ENCODE measurements at places on chromosomes 3 and 15.

DNA sequence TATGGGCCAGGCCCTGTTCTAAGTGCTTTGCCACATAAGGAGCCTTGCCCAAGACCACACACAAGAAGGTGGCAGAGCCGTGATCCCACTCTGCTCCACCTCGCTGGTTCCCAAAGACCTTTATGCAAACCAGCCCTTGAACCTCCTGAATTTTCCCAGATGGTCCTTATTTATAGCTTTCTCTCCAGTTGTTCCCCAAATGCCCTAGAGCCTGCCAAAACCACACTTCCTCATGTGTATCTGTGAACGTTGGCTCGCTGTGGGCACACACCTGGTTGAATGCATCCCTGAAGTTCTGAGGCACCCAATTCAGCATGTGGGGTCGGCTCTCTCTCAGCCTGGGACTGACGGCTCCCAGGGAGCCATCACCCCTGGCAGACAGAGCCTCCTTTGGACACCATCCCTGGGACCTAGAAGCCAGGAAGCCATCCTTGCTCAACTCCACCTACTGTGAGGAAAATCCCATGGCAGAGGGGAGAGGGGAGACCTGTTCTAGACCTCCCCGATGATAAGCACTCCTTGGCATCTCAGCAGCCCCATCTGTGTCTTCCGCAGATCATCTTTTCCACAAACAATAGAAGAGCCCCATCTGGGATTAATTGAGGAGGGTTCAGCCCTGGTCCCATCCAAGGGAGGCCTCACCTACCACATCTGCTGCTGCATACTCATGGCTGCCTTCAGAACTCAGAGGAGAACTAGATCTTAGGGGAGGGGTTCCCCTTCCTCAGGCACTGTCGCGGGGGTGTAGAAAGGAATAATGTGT, 42.3 kb upstream of the LIMD1 start:
- no peak for DNase-seq

GRCh38 chr3:143786219-143787191, 61.8 kb downstream of the SLC9A9 start:
- DNase-seq: no peak

- no peak for DNase-seq
Measured at GRCh38 chr3:64617610-64618009, 70.2 kb downstream of the ADAMTS9 start.

GRCh38 chr3:47849699-47850563, 47.0 kb downstream of the DHX30 start:
- DNase-seq: no peak

DNA sequence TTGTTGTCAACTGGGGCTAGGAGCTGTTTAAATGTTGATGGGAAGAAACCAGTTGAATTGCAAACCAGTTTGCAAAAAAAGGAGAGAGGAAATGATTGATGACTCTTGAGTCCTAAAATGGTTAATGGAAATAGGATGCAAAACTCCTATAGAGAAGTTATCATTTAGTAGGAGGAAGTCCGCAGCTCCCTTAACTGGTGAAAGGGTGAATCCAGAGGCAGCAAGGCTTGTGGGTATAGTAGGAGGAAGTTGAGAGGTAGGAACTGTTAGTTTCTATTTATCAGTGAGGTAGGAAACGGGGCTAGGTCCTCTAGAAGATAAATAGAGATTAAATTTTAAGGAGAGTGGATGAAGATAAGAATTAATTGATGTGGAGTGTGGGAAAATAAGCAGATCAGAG, 15.4 kb downstream of the IREB2 start:
- no peak for DNase-seq

GRCh38 chr15:60710656-60711055, 231.7 kb upstream of the ICE2 start:
- DNase-seq: no peak

DNA sequence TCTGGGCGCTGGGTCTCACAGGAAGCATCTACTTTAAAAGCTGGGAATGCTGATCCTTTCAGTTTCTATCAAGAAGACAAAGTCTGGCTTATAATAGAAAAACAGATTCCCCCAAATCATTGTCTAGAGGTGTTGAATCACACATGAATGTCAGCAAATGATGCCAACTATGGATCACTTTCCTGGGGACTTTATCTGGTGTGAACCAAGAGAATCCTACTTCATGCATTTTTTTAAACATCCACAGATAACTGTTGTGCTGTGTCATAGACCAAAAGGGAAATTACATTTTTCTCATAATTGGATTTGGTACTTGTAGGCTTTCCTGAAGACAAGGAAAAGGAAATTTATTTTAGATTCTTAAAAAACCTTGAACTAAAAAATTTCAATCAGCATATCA, 132.7 kb downstream of the CD47 start:
- DNase-seq: no peak

GRCh38 chr3:29612536-29612935, 331.7 kb downstream of the RBMS3 start:
- DNase-seq: no peak

GRCh38 chr3:182618981-182619591, 174.2 kb upstream of the ATP11B start:
- DNase-seq: no peak

DNA sequence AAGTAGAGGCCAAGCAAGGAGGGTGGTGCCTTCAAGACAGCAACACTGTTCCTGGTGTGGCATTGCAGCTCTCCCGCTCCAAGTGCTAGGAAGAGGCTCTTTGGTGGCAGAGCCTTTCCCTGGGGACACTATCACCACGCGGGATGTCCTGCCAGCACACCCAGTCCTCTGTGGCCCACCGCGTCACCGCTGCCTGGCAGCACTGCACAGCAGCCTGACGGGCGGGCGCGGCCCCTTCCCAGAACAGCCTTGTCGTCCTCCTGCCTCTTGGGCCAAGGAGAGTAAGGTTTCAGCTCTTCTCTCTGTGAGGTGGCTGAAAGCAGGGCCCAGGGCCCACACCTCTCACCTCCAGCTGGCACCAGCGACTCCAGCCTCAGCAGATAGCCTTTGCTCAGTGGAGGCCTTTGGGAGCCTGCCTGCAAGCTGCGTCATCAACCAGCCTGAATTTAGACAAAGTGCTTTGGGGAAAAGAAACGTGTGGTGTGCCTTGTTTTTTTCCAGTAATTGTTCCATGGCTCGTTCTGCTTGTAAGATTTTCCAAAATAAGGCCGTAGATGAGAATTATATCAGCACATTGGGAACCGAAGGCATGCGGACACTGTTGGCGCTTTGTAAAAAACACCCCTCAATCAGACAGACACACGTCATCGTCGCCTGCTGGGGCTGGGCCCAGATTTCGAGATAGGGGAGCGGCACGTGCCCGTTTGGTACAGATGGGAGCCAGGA, 65.0 kb downstream of the AAGAB start:
- DNase-seq: no peak

- DNase-seq: no peak
Measured at GRCh38 chr3:168330983-168331382, 235.3 kb upstream of the GOLIM4 start.

GRCh38 chr15:63135804-63136203, 14.1 kb downstream of the LACTB start:
- DNase-seq: no peak

GRCh38 chr3:53712817-53713388, 133.3 kb downstream of the CHDH start:
- no peak for DNase-seq

DNA sequence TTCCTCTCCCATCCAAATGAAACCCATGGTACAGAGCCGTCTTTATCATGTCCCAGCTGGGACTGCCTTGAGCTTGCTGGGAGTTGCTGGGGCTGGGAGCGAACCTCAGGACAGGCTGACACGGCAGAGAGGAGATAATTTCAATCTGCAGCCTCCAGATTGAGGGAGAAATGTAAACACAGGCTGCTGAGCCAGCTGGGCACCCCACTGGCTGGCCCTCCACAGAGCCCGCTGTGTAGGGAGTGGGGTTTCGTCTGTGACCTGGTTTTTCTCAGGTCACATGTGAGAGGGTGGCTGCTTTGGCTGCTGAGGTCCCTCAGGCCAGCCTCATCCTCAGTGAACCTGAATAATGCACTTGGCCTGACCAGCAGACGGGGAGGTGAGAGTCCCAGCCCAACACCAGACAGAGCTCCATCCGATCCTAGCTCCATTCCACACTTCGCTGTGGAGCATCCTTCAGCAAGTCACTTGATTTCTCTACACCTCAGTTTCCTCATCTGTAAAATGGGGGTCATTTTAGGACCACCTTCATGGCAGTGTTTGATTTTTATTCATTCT, 121.6 kb upstream of the MRPS22 start:
- DNase-seq: no peak

GRCh38 chr3:151600783-151601182, 132.9 kb upstream of the AADACL2 start:
- DNase-seq: no peak

DNA sequence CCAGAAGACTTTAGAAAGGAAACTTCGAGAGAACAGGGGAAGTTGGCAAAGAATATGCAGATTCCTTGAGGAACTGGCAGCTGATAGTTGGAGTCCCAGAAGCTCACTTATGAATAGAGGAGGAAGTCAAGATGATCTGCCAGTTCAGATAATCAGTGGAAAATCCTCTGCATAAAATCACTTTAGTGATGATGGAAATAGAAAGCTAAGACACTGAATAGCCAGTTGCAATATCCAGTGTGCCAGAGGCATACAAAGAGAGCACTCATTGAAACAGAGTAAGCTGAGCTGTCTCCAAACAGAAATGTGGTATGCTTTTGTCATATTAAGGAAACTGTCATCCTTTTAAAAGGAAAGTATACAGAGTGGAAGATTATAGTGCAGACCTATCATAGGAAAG, 1207.6 kb downstream of the OTOL1 start:
- no peak for DNase-seq

DNA sequence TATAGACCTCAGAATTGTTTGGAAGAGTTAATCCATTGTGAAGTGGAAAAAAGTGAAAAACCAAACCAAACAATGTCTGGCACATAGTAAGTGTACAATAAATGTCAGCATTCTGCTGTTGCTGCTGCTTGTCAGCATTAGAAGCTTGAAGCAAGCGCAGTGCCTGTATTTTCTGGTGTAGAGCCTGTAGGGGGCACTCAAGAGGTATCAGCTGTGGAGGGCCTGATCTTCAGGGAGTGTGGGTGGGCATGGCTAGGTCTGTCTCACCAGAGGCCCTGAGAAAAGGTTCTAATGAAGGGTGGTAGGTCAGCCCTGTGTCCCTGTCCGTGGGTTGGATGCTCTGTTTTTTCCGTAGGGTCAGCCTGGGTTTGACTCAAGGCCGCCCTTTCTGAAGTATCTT, 3.6 kb downstream of the ADAMTSL3 start:
- DNase-seq: no peak

- no peak for DNase-seq
Measured at GRCh38 chr15:48560321-48561051, 85.0 kb downstream of the FBN1 start.

GRCh38 chr3:130933801-130934345, 40.0 kb downstream of the ATP2C1 start:
- no peak for DNase-seq

DNA sequence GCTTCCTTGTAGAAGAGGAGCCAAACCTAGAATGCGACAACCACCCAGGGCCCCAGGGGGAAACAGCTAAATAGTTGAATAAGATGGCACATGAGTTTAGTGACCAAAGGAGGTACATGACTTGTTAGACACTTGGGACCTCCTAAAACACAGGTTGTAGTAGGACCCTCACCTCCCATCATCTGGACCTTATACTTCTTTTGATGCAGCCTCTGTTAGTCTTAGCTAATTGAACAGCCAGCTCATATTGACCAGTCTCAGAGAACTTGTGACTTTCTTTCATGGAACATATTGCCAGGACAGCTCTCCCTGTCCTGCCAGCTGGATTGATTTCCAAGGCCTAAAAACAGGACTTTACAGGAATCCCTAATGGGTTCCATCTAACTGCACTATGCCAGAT, 45.0 kb downstream of the SPSB4 start:
- no peak for DNase-seq

- no peak for DNase-seq
Measured at GRCh38 chr15:23420806-23421575, 26.1 kb downstream of the GOLGA6L2 start.

DNA sequence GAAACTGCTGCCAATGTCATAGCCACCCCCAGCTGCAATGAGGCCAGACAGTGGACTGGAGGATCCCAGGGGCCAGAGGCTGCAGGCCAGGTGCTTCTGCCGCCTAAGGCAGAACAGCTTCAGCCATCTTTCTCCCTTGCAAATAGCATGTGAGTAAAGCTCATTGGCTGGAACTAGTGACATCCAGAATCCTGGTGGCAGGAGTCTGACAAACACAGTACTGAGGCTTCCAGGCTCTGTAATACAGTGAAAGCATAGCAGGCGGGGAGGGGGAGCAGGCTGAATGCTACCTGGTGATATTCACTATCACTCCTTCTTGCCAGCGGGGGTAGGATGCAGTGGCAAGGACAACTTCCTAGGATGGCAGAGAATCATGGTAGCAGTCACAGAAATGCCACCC, 36.5 kb upstream of the TBC1D21 start:
- DNase-seq: no peak

DNA sequence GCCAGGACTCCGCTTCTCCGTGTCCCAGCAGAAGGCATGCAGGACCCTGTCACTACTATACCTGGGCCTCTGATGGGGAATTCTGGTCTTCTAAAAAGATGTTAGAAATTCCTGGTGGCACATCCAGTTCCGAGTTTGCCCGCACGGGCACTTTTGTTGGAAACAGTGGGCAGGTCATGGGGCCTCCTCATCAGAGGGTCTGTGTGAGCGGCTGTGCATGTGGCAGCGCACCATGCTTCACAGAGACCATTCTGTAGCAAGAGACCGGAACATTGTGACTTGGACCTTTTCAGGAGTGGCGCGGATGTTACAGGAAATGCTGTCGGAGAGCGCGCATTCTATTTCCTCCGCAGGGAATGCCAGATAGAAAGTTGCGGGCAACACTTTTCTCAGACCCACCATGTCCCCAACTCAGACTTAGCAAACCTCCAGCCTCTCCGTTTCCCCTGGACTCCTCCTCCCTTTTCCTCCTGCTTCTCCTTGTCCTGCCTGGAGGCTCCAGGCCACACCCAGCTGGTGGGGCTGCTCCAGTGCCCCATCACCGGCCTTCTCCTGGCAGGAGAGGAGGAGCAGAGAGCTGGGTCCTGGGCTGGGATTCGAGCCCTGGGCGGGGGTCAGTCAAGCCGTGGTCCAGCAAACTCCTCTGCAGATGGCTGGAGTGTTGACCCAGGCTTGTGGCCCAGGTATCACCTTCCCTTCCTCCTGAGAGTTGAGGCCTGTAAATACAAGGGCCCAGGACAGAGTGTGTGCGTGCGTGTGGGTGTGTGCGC, 46.6 kb downstream of the KLF13 start:
- no peak for DNase-seq

Measured in NCI-H2227 treated with DMSO at 0.1 percent for 48 hours (cell line).